ENCODE measurements at places on chromosomes 3 and 15.

- DNase-seq = no peak
These were observed 176.2 kb downstream of the AKAP13 start for GRCh38 chr15:85556618-85556895.

GRCh38 chr3:119257654-119258410 lies 17.2 kb upstream of the B4GALT4 start:
- no peak for DNase-seq

DNA sequence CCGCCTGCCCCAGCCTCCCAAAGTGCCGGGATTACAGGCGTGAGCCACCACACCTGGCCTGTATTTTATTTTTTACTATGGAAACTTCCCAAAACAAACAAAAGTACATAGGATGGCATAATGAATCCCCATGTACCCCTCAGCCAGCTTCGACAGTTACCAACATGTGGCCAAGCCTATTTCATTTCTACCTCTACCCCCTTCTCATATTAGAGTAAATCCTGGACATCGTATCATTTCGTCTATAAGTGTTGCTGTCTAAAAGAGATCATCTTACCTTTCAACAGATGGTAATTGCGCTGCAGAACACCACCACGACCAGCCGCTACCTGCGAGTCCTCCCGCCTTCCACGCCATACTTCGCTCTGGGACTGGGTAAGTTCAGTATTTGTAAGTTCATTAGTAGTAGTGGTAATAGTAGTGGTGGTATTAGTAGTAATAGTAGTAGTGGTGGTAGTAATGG lies 44.9 kb downstream of the DLEC1 start:
- no peak for DNase-seq

GRCh38 chr3:163045945-163046344 lies 1549.3 kb downstream of the OTOL1 start:
- no peak for DNase-seq

DNA sequence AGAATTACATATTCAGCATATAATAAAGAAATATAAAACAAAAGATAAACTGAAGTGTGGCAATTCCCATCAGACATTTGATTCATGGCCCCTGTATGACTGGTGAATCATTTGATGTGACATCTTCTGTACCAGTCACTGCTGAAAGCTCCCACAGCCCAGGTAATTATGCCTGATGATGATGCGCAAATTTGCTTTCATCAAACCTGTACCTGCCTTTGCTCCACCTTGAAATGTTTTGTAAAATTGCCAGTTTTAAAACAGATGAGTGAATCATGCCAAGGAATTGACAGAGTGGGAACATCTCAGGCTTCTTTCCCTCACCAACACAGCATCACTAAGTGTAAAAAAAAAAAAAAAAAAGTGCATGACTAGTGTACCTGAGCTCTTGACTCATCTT lies 66.5 kb upstream of the EIF1B start:
- no peak for DNase-seq

GRCh38 chr3:17027318-17027717 lies 142.6 kb downstream of the PLCL2 start:
- DNase-seq = no peak

GRCh38 chr15:64635499-64636495 lies 139.6 kb downstream of the RBPMS2 start:
- DNase-seq = no peak

GRCh38 chr15:79496838-79497237 lies 64.7 kb downstream of the MINAR1 start:
- no peak for DNase-seq

DNA sequence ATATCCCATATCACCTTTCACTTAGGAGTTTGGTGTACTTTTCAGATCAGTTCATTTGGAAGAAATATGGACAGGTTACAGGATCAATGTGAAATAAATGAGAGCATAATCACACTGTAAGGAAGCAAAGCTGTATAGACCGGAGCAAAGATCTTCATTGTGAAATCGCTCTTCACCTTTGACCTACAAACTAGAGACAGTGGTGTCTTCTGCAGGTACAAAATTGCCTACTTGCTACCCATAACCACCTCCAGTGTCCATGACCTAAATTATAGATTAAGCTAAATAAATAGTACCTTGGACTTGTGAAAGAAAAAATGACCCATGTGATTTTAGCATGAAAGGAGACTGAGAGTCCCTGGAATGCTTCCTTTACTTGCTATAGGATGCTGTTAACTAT lies 379.5 kb upstream of the SUCLG2 start:
- DNase-seq = no peak

GRCh38 chr3:39350714-39351113 lies 21.2 kb downstream of the CCR8 start:
- DNase-seq = no peak

- no peak for DNase-seq
These were observed 303.0 kb downstream of the PLOD2 start for GRCh38 chr3:145857956-145858355.

DNA sequence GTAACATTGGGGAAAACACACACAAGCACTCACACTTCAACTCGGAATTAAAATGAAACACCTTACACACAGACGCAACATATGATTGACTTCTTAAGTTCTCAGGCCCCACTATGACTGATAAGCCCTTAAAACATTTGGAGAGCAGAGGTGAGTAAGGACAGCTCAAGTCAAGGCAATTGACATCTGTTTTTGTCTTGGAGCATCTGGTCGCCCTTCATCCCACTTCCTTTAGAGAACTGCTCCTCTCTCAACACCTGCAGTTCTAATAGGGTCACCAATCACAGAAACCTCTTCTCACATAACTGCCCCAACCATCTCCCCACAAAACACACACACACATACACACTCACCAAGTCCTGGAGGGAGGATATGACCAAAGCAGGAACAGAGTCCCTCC lies 43.4 kb downstream of the ERC2 start:
- DNase-seq = no peak

DNA sequence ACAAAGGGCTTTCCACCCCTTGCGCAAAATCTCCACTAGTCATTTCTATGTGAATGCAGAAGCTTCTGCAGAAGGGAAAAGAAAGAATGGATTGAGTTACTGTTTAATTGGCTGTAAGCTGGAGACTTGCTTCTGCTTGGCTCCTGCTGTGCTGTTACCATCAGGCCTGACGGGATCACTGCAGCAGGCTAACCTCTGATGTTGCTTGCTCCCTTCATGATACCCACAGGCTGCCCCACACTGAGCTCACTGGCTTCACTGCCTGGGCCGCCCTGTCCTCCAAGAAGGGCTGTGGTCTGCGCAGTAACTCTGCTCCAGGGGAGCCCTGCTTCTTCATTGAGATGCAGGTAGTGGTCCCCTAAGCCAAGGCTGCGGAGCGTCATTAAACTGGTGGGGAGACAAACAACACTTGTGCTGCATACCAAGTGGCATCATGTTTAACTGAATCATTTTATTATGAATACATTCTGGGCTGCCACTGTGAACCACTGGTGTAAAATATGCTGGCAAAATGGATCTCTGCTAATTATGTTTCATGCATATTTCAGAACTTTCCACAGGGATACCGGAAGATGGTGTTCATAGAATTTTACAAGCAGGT lies 78.6 kb downstream of the WDR49 start:
- no peak for DNase-seq

- DNase-seq = no peak
These were observed 264.5 kb downstream of the CHST2 start for GRCh38 chr3:143384076-143384475.

- DNase-seq = no peak
These were observed 92.8 kb upstream of the BCL6 start for GRCh38 chr3:187838016-187838540.

- DNase-seq = no peak
These were observed 74.0 kb downstream of the C3orf85 start for GRCh38 chr3:109210501-109210900.

GRCh38 chr15:90557186-90558084 lies 27.7 kb downstream of the CRTC3 start:
- no peak for DNase-seq

- no peak for DNase-seq
These were observed 6.0 kb downstream of the NXPE3 start for GRCh38 chr3:101784855-101785613.

DNA sequence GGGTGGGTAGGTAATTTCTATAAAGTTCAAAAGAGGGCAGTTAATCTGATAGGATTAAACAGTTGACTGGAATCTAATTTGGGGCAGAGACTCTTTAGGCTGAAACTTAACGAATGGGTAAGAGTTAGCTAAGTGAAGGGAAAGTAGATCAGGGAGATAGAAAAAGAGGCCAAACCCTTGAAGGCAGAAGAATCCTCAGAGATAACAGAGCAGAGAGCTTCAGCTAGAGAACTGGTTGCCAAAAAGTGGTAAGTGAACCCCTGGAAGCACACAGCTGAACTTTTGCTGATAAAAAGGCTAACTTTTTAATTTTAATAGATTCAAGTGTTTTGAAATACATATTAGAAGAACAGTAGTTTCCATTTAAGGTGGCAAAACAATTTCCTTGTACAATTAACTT lies 99.2 kb downstream of the FHIT start:
- no peak for DNase-seq

GRCh38 chr3:69499899-69500421 lies 114.1 kb upstream of the FRMD4B start:
- no peak for DNase-seq

DNA sequence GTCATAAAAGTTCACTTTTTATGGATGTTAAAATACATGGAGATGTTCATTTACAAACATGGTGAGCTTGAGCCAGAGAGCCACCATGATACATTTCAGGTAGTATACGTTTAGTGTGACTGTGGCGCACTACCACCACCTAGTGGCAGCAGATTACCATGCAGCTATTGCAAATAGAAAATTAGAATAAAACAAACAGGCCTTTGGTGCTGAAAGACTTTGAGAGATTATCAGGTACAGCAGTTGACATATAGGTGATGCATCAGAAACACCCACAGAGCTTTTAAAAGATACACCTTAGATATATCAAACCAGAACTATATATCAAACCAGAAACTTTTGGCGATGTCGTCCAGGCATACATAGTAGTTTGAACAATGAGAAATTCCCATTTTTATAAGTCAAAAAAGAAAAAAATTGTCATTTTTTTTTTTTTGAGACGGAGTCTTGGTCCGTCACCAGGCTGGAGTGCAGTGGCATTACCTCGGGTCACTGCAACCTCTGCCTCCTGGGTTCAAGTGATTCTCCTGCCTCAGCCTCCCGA lies 42.0 kb upstream of the ICE2 start:
- DNase-seq = peak; percentile 67

GRCh38 chr15:96338766-96339618 lies 8.5 kb downstream of the NR2F2 start:
- no peak for DNase-seq

- no peak for DNase-seq
These were observed 140.6 kb downstream of the EEFSEC start for GRCh38 chr3:128293930-128294329.

DNA sequence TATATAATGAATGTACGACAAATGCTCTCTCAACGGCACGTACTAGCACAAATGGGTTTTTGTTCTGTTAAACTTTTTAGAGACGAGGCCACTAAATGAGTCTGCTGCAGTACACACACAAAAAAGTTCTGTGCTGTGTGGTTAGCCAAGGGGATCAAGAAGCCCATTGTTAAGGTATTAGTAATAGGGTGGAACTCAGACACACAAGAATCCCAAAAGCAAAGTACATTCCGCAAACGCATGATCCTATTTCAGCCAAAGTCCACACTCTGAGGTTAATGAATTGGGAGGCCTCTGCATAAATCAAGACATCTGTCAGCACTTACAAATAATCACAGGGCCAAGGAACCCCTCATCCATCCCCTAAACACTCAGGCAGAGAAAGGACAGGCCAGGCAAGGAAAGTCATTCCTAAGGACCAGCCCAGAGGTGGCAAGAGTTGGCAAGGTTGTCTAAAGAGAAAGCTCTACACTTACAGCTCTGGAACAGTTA lies 12.1 kb downstream of the OSBPL10 start:
- DNase-seq = no peak

- DNase-seq = no peak
These were observed 26.1 kb upstream of the SSR3 start for GRCh38 chr3:156581033-156581432.

- no peak for DNase-seq
These were observed 30.6 kb downstream of the MB21D2 start for GRCh38 chr3:192887047-192887446.

DNA sequence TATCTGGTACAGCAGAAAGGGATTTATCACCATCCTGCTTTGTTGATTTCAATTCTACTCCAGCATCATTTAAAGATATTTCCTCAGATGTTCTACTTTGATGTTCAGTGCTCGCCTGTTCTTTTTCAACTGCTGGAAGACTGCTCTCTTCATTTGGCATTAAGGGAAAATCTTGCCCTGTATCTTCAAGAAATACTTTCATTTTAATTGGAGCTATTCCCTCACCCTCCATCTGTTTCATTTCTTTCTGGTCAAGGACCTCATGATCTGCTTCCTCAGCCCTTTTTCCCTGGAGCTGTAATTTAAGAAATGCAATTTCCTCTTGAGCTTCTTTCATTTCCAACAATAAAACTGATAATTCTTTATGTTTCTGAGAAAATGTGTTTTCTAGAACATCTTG lies 37.8 kb upstream of the HCLS1 start:
- DNase-seq = no peak

DNA sequence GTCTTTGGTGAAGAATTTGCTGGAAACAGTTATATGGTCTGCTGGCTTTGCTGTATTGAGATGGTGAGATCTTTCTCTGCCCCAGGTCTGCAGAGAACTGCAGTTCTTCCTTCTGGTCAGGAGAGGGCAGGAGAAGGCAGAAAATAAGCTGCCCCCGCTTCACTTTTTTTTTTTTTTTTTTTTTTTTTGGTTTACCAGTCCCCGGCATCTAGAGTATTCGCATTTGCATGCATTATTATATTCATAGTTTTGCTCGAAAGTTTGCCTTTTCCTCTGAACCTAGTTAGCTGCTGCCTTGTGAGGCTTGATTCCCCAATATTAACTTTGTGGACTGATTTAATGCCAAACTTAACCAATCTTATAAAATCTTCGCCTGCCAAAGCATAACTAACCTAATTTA lies 10.6 kb upstream of the PARL start:
- DNase-seq = no peak

DNA sequence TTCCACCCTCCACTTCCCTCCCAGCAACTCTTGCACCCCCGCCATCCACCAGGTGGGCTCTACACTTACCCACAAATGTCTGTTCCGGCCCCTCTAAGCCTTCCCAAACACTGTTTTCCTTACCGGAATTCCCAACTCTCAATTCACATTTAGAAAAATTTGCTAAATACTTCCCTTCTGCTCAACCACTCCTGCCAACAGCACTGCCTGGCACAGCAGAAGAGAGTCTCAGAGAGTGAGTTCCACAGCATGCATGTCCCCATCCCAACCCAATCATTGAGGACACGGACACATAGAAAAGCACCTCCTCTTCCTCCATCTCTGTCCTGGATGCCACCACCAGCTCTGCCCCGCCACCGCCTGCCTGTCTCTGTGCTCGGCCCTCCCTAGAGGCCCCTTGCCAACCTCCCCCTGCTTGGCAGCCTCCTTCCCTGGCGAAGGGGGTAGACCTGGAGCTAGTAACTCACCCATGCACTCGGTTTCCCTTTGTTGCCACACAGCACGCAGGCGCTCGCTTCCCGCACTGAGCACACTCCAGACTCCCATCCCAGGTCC lies 66.2 kb upstream of the SLC6A1 start:
- no peak for DNase-seq

DNA sequence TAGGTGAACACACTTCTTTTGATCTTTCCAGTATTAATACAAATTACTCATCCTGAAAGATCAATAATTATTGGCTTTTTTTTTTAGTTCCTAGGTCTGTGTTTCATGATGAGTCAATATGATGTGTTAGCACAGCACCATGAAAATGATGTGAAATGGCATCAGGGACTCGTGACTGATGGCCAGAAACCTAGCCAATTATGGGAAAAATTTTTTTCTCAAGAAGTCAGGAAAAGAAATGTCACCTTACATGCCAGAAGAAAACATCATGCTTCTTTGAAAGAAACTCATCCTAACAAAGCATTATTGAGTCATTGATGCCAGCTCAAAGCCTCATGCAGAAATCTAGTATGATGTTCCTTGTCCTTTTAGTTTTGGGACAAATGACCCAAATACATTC lies 468.3 kb upstream of the CBLB start:
- DNase-seq = no peak
